ENCODE measurements at places on chromosomes 4 and X.

DNA sequence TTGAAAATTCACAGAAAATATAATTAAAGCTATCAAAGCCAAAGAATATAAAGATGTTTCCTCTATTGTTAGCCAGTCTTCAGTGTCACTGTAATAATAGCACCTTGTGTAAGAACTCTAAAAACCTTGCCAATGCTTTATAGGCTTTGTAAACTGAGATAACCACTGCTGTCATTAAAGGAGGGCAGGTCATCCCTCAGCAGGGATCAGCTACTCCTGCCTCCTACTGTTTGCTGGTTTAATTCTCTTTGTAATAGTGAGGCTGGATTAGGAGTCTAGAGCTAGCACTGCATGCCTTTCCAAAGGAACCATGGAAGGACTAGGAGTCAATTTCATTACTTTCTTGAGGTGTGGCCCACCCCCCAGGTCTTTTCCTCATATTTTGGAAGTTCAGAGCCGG lies 46.2 kb downstream of the FHIP1A start:
- DNase-seq, result peak; percentile 29

- no peak for DNase-seq
Measured at GRCh38 chrX:10143071-10143983, 13.4 kb upstream of the CLCN4 start.

DNA sequence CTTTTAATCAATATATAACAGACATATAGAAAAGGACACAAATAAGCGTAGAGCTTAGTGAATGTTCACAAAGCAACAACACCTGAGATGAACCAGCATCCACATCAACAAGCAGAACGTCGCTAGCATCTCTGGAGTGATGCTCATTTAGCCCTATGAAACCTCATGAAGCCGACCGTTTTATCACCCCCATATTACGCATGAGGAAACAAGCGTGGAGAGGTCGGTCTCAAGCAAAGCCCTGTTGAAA lies 524 bp upstream of the RPS3A start:
- DNase-seq, result no peak

- DNase-seq, result no peak
Measured at GRCh38 chr4:162162672-162163071, 1.1 kb downstream of the FSTL5 start.

DNA sequence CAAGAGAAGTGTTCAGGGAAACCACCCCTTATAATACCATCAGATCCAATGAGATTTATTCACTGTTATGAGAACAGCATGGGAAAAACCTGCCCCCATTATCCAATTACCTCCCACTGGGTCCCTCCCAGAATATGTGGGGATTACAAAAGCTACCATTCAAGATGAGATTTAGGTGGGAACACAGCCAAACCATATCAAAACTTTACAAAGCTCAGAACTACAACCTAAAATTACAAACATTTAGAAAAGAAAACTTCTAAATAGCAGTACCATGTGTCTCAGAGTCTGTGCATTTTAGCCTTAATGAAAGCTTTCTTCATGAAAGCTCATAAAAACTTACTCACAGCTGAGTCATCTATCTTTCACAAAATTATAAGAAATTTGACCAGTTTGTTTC lies 1442.8 kb upstream of the PCDH7 start:
- no peak for DNase-seq

DNA sequence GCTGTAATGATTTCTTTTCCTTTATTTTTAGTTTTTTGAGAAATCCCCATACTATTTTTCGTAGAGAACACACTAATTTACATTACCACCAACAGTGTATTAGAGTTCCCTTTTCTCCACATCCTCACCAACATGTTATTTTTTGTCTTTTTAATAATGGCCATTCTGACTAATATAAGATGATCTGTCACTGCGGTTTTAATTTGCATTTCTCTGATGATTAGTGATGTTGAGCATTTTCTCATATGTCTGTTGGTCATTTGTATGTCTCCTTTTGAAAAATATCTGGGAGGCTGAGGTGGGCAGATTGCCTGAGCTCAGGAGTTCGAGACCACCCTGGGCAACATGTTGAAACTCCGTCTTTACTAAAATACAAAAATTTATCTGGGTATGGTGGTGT lies 30.2 kb downstream of the SPINK2 start:
- no peak for DNase-seq

- no peak for DNase-seq
Measured at GRCh38 chr4:141449927-141450326, 186.5 kb upstream of the IL15 start.

DNA sequence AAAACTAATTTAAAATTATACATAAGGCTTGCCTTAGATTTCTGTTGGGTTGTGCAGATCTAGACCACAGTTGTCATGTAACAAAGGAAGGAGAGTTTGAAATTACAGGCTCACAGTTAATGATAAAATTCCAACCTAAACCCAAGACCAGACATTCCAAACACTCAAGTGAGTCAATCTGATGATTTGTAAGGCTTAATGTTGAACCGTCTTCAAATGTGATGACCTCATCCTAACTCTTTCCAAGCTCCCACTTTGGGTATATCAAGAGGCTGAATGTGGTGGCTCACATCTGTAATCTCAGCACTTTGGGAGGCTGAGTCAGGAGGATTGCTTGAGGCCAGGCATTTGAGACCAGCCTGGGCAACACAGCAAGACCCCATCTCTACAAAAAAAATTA lies 149.2 kb downstream of the TBL1X start:
- DNase-seq, result no peak
